ENCODE measurements at places on chromosomes 2 and 18.

DNA sequence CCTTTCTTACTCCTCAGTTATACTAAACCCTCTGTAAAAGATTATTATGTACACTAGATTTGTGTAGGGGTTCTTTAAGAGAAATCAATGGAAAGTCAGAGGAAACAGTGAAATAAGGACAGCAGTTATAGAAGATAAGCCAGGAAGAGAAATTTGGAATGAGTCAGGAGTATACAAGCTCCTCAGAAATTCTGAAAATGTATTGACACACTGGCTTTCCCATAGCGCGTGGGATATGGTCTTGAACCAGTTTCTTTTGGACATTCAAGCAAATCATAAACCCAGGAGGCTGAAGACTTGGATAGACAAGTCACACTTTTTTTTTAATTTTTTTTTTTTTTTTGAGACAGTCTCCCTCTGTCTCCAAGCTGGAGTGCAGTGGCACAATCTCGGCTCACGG lies 316.1 kb upstream of the MMADHC start:
- DNase-seq, result no peak

DNA sequence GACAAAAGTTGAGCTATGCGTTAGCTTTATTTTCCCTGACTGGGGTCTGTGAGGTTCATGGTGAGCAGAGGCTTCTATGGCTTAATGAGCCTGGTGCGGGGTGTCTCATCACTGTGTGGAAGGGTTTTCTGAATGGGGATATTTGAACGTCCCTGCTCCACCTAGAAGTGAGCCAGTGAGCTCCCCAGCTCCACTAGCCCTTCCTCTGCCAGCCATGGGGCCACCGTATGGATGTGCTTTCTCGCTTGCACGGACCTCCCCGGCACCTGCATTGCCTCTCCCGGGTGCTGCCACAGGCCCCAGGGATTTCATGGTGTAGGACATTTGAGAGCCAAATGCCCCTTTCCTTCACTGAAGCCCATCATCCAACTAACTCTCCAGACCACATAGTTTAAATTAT lies 37.8 kb downstream of the CYP26B1 start:
- no peak for DNase-seq

GRCh38 chr2:231398585-231398984 lies 3.1 kb downstream of the B3GNT7 start:
- no peak for DNase-seq

GRCh38 chr2:20985062-20985461 lies 58.8 kb downstream of the APOB start:
- no peak for DNase-seq

GRCh38 chr2:96509114-96509846 lies 4.1 kb upstream of the NEURL3 start:
- DNase-seq, result peak; percentile 83

- peak; percentile 3 for DNase-seq
Measured at GRCh38 chr2:136384531-136385303, 266.8 kb upstream of the CXCR4 start.

DNA sequence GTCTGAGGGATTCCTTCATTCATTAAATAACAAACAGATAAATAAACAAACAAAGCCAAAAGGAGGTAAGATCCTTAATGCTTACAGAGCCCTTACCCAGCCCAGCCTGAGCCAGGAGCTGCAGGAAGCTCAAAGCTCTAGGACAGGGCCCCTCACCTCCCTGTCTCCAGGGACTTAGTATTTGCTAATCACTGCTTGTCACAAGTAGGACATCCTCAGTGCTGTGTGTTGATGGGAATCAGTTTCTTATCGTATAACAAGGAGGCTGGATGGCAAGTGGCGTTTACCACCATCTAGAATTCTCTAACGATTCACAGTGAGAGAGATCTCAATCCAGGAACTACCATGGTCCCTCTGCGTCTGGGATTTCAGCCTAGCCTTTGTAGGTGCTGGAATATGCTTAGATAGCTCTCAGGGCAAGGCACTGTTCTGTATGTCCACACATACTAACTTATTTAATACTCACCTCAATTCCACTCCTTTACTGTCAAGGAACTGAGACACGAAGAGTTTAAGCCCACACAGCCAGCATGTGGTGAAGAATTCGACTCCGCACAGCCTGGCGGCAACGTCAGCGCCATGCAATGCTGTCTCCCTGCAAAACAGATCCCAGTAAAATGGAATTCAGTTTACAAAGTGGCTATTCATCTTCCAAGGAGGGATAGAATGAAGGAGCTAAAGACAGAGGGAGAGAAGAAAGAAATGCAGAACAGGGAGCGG lies 164.8 kb downstream of the MYCN start:
- no peak for DNase-seq

DNA sequence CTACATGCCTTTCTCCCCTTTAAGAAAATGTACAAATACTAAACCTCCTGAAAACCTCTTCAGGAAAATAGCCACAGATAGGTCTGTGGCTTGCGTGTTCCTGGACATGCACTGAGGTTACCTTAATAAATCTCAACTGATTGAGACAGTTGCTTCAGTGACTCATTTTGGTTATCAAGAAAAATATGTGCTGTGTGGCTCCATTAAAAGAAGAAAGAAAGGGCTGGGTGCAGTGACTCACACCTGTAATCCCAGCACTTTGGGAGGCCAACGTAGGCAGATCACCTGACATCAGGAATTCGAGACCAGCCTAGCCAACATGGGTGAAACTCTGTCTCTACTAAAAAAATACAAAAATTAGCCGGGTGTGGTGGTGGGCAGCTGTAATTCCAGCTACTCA lies 27.1 kb downstream of the CREG2 start:
- peak; percentile 24 for DNase-seq

GRCh38 chr18:53148123-53148522 lies 808.1 kb downstream of the DCC start:
- DNase-seq, result no peak

DNA sequence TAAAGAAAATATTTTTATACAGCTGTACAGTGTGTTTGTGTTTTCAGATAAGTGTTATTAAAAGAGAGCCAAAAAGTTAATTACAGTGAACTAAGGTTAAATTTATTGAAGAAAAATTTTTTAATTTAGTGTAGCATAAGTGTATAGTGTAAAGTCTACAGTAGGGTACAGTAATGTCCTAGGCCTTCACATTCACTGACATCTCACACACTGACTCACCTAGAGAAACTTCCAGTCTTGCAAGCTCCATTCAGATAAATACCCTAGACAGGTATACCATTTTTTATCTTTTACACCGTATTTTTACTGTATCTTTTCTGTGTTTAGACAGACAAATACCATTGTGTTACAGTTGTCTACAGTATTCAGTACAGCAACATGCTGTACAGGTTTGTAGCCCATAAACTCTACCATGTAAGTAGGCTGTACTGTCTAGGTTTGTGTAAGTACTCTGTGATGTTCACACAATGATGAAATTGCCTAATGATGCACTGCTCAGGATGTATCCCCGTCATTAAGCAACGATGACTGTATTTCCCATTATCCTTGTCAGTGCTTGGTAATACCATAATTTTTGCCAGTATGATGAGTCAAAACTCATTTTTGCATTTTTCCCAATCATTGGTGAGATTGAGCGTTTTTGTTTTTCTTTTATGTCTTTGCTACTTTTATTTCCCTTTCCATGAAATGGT lies 48.2 kb upstream of the B3GNT2 start:
- DNase-seq, result peak; percentile 91

Measured in fibroblast of skin of right biceps (primary cell).